HuH-7.5 (cell line): ENCODE measurements at places on chromosomes 7 and 10.

GRCh38 chr7:100493476-100494264 lies 9.9 kb downstream of the NYAP1 start:
- DNase-seq, result peak; percentile 80

DNA sequence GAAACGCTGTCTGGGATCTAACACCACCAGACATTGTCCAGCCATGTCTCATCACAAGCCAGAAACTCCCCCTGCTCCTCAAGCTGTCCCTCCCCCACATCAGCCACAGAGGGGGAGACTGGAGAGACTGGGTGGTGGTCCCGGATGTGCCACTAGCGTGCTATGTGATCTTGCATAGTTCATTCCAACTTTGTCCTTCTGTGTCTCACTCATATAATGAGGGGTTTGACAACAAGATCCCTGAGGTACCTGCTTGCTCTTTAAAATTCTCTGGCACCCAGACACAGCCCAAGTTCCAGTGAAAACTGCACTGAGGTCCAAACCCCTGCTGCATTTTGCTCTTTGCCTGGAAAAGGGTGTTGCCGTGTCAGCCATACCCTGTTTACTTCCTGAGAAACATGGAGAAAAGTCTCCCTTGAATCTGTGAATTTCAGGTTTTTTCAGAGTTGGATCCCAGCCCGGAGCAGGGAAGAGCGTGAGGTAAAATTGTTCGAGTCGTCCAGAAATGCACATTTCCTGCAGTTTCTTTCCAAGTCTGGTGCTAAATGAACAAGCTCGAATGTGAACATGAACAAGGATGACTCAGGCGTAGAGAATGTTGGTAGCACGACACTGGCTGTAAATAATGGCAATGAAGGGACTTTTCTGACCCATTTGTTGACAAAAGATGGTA lies 156.6 kb downstream of the CCDC3 start:
- DNase-seq, result no peak

DNA sequence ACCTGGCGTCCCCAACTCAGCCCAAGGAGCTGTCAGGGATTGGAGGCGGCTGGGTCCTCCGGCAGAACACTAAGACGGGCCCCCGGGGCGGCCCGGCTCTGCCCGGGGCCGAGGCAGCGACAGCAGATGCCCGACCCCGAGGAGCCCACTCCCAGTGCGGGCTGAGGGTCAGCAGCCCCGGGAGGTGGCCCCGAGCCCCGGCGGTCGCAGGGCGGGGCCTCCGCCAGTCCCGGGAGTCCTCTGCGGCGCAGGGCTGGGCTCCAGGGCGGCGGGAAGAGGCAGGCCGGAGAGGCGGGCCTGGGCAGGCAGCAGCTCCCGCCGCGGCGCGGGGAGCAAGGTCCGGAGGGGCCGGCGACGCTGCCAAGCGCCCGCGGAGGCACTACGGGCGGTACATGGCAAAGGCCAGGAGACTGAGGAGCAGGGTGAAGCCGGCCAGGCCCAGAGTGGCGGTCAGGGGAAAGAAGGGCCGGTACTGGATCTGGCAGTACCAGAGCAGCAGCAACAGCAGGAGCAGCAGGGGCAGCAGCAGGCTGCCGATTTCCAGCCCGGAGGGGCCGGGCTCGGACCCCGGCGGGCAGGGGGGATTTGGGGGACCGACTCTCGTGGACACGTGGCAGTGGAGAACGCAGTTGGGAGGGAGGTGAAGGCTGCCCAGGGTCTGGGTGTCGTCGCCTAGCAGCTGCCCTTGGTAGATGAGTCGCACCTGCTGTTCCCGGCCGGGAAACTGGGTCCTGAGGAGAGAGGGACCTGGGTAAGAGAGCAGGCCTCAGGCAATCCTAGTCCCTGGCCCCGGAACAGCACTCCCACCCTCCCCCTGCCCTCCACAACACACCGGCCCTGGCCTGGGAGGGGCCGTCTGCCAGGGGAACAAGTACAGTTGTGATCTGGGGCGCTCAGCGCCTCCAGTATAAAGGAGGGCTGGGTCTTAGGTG lies 827 bp upstream of the FASTK start:
- DNase-seq, result no peak

DNA sequence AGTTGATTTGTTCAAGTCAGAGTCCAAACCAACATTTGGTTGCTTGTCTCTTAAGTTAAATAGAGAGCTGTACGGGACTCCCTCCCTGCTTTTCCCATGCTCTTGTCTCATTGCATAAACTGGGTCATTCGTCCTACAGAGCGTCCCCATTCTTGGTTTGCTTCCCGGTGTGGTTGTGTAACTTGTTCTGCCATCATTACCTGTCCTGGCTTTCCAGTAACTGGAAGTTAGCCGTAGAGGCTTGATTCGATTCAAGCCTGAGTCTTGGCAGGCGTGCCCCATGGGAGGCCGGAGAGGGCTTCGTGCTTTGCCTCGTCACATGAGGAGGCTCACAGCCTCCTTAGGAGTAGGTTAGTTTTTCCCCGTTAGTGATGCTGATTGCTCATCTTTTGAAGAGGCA lies 40.2 kb downstream of the FBH1 start:
- DNase-seq, result no peak

DNA sequence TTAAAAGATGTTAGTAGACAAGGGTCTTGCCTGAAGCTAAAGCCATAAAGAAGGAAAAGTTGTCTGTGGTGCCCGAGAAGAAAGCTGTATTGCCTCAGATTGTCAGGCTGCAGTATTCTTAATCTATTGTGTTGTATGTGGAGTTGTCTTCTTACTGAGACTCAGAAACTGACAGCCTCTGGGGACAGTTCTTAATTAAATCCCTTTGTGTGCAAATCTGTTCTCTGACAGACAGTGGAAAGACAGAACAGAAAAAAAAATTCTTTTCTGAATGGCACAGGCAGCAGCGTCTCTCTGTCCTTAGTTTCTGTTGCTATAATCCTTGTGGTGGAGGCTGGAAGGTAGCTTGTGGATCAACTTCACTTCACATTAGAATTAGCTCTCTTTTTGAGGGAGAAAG lies 16.8 kb downstream of the VWC2 start:
- DNase-seq, result no peak

GRCh38 chr7:129617652-129618051 lies 6.1 kb downstream of the NRF1 start:
- DNase-seq, result no peak

DNA sequence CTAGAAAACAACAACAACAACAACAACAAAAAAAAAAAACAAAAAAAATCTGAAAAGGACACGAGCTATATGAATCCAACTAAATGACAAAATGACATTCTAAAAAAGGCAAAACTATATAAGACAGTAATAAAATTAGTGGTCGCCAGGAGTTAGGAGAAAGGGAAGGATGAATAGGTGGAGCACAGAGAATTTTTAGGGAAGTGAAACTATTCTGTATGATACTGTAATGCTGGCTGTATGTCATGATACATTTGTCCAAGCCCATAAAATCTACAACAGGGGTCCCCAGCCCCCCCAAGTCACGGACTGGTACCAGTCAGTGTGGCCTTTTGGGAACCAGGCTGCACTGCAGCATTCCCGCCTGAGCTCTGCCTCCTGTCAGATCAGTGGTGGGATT lies 2.8 kb upstream of the PUS7 start:
- no peak for DNase-seq

DNA sequence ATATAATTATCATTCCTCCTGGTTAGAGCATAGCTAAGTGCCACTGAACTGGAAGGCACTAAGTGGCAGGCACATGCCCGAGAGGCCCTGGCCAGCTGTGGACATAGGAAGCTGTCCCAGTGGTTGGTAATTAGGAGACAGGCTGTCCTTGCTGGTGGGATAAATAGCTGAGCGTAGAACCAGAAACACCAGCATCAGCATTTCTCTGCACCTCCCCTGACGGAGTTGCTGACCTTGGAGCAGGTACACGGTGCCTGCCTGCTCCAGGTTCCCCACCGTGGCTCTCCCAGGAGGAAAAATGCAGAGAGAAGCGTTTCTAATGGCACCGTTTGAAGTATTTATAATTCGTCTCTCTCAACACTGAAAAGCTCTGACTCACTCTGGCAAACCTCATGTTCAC lies 5.6 kb upstream of the ABLIM1 start:
- DNase-seq, result no peak

- DNase-seq, result no peak
These were observed 1.9 kb downstream of the TSPAN33 start for GRCh38 chr7:129146237-129146979.

DNA sequence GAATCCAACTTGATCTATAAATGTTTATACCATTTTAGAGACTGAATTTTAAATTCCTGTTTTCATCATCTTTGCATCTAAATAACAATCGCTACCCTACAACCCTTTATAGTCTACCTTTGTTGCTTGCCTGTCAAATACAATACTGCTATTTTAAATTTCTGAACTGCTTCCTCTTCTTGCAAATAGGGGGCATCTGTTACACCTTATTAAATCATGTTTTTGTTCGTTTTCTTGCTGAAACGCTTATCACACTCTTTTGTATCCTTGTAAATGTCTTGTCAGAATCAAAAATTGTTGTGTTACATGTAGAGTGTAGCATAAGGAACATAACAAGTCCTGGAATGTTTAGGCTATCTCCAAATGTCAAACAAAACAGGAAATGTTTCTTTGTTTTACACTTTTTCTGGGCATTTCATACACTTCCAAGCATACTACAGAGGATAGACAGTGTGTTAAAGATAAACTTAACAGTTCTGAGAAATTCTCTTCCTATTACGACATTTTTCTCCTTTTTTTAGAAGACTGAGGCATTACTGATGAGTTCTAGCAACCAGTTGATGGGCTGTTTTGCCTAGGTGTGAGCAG lies 281.3 kb downstream of the GPR158 start:
- no peak for DNase-seq

GRCh38 chr7:65444899-65445823 lies 71.5 kb downstream of the ZNF92 start:
- no peak for DNase-seq

- no peak for DNase-seq
These were observed 17.4 kb downstream of the RBP3 start for GRCh38 chr10:47365431-47366180.

DNA sequence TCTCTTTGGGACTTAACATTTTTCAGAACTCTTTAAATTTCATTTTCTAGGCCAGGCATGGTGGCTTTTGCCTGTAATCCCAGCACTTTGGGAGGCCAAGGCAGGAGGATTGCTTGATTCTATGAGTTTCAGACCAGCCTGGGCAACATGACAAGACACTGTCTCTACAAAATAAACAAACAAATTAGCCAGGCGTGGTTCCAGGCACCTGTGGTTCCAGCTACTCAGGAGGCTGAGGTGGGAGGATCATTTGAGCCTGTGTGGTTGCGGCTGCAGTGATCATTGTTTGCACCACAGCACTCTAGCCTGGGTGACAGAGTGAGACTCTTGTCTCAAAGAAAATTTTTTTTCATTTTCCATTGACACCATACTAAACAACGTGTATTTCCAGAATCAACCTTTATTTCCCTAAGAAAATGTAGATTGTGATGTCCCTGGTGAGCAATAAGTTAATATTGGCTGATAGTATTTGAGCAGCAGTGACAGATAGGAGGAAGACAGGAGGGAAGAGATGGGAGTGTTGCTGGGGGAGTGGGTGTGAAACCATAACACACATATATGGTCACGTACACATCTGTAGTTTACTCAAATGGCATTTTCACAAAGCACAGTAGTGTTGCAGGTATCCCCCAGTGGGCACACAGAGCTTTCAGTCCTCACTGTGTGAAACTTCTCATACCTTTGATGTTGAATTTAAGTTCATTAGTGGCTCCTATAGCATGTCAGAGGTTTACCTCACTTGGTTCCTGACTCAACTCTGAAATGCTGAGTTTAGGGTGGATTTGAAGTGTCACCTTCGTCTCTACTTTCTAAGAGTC lies 205.6 kb downstream of the AUTS2 start:
- DNase-seq, result no peak

DNA sequence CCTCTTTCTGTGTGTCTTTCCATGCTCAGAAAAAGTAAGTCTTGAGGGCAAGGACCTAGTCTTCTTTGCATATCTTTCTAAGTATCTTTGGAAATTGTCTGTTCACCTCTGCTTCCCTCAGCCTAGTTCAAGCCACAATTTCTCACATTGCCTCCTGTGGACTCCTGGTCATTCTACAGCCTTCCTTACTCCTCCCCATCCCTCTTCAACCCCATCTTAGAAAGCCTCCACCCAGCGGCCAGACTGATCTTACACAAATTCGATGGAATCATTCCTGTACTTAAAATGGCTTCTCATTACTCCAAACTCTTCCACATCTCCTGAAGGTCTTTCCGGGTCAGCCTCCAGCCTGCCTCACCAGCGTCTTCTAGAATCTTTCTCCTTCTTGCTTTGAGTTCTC lies 24.1 kb upstream of the AGK start:
- no peak for DNase-seq

- no peak for DNase-seq
These were observed 53.7 kb upstream of the FAM3C start for GRCh38 chr7:121449735-121450240.

- DNase-seq, result no peak
These were observed 1.9 kb downstream of the MRPS33 start for GRCh38 chr7:141012696-141013344.

GRCh38 chr10:35854661-35855060 lies 212.6 kb upstream of the FZD8 start:
- DNase-seq, result no peak

- DNase-seq, result no peak
These were observed 22.1 kb upstream of the STEAP4 start for GRCh38 chr7:88328787-88329186.
